Stimulated activated CD8-positive, alpha-beta memory T cell treated with anti-CD3 and anti-CD28 coated beads, Interleukin-4, amount 100 ng/mL, for 48 hours (primary cell): ENCODE measurements at places on chromosomes 5 and 9.

GRCh38 chr9:79812099-79812498 is 240.3 kb downstream of the TLE4 start:
- no peak for DNase-seq

- DNase-seq: no peak
Measured at GRCh38 chr5:112854651-112855050, 6.4 kb upstream of the SRP19 start.

GRCh38 chr5:173746047-173746646 is 129.7 kb upstream of the BOD1 start:
- no peak for DNase-seq

- no peak for DNase-seq
Measured at GRCh38 chr9:15401266-15401665, 21.4 kb upstream of the SNAPC3 start.

DNA sequence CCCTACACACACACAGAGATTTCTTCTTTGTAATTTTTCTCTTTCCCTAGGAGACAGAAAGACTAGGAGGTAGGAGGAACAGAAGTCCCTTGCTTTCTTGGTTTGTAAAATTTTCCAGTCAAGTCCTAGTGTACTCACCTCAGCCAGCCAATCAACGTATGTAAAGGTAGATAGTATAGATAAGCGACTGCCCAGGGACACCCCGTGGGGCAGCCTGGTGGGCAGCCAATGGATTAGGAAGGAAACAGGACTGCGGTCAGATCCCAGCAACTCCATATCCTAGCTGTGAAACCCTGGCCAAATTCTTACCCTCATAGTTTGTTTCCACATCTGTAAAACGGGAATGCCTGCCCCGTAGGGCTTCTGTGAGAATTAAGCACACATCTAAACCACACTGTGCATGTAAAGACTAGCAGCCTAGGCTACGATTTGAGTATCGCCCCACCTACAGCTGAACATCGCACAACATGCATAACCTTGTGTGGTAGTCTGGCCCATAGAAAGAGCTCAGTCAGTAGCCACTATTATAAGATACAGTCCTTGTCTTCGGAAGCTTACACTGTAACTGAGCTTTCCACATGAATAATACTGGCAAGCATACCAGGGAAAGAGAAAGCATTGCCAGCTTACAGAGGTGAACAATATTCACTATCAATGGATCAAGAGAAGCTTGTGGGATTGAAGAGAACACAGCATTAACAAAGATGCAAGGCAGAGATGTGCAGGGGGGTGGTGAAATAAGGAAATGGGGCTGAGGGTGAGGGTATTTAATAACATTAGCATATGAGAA is 353.4 kb upstream of the PANK3 start:
- no peak for DNase-seq

GRCh38 chr9:96084331-96084734 is 208.8 kb downstream of the ERCC6L2 start:
- DNase-seq: no peak

- DNase-seq: no peak
Measured at GRCh38 chr5:138911441-138911840, 36.3 kb upstream of the LRRTM2 start.

DNA sequence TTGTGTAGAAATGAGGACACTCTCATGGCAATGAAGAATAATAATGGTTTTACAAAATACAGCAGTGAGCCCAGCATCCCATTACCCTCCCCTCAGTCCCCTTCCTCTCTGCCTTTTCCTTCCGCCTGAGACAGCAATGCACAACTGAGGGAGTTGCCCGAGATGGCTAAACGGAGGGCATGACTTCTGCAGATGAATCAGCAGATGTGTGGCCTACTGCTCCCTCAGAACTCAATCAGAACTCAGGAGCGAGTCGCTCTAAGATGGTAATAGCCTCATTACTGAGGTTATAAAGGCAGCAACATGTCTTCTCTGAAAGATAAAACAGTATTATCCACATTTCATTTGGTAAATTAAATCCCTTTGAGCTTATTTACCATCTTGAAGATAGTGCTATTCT is 326.6 kb downstream of the ENC1 start:
- no peak for DNase-seq

GRCh38 chr5:176530983-176531901 is 6.0 kb downstream of the RNF44 start:
- DNase-seq: peak; percentile 60

DNA sequence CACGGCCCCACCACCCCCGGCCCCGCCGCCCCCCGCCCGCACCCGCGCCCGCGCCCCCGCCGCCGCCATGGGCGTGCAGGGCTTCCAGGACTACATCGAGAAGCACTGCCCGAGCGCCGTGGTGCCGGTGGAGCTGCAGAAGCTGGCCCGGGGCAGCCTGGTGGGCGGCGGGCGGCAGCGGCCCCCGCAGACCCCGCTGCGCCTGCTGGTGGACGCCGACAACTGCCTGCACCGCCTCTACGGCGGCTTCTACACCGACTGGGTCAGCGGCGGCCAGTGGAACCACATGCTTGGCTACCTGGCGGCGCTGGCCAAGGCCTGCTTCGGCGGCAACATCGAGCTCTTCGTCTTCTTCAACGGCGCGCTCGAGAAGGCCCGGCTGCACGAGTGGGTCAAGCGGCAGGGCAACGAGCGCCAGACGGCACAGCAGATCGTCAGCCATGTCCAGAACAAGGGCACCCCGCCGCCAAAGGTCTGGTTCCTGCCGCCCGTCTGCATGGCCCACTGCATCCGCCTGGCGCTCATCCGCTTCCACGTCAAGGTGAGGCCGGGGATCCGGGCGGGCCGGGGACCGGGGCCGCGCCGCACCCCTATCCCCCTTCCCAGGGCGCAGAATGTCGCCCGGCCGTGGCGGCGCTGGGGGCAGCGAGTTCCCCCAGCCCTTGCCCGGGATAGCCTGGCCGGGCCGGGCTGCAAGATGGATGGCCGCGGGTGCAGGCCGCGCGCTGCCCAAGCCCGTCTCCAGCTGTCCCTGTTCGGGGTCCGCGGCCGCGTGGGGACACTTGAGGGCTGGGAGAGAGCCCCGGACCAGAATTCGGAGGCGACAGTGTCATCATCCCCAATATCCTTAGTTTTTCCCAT is 594 bp downstream of the FAM120A start:
- peak; percentile 64 for DNase-seq

GRCh38 chr5:73705364-73705763 is 79.4 kb downstream of the ARHGEF28 start:
- no peak for DNase-seq

DNA sequence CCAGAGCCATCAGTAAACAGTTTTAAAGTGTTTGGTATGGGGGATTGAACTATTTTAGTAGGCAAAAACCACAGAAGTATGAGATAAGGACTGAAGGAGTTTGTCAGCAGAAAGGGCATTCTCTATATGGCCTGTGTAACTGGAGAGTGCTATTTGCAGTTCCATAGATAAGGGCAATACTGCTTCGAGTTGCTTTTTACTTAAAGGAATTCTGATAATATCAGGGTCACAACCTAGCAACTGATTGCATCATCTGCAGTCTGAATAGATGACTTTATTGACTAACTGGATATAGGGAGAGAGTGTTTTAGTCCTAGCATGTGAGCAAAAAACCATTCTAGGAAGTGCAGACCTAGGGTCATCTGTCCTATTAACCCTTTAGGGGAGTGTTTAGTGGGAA is 645.2 kb upstream of the PTPRD start:
- DNase-seq: no peak

GRCh38 chr9:15543047-15543813 is 9.6 kb upstream of the CCDC171 start:
- DNase-seq: no peak

GRCh38 chr5:132678735-132679134 is 4.9 kb downstream of the IL4 start:
- DNase-seq: no peak
